Cardiac septum (tissue), 1 donor: ENCODE measurements at places on chromosomes 2 and 18. TPM values are rescaled to one million over a fixed set of nuclear protein-coding genes. Genes with fewer than 3 reads are reported as not detected.

DNA sequence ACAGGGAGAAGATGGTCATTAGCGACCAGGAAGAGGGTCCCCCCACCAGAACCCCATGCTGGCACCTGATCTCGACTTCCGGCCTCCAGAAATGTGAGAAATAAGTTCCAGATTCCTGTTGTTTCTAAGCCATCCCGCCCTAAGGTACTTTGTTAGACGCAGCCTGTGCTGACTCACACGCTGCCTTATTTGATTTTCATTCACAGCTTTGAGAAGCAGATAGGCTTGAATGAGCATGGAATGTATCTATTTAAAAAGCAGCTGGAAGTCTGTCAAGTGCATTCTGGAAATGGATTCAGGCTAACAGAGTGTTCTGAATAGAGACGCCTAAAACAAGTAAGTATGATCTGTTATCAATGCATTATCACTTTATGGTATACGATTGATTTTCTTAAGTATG lies 8.3 kb upstream of the IL1R2 start:
- no peak for DNase-seq

DNA sequence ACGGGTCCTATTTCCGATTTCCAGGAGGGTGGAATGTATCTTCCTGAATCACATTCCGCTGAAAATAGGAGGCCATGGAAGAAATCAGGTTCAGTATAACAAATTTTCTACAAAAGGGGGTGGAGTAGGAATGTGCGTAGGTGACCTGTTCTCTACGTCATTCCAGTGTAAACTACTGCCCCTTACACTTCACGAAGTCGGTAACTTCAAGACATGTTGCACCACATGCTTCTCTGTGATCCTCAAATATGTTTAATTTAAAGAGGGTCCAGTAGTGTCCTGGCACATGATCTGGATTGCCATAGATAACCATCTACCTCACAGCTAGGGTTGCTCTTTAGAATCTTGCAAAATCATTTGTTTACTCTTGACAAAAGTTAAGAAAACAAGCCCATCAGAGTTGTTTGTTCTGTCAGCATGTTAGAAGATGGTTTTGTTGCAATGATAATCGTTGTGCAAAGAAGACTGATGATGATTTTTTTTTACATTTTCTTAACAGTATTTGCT lies 7.5 kb upstream of the CPS1 start:
- no peak for DNase-seq

GRCh38 chr2:213157242-213157641 lies 5.8 kb upstream of the IKZF2 start:
- DNase-seq: no peak

DNA sequence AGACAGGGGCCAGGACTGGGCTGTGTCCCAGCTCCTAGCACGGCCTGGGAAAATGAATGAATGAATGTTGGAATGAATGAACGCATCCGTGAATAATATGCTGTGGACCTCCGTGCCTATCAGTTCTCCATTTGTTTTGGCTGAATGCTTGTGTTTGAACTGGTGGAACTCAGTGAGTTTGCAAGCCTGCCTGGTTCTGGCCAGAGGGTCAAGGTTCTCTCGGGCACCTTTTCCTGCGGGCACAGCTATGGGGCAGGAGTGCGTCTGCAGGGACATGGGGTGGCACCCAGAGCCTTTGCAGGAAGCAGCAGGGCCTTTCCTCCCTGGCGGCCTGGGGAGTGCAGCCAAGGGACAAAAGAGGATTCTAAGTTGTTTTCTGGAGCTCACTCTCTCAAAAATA lies 17.6 kb upstream of the PDIA6 start:
- no peak for DNase-seq

- DNase-seq: no peak
Measured at GRCh38 chr2:95329891-95330793, 33.0 kb downstream of the KCNIP3 start.

GRCh38 chr2:61354543-61355197 lies 116.2 kb downstream of the USP34 start:
- no peak for DNase-seq

- no peak for DNase-seq
Measured at GRCh38 chr2:80303006-80303908, 1.3 kb downstream of the LRRTM1 start.

DNA sequence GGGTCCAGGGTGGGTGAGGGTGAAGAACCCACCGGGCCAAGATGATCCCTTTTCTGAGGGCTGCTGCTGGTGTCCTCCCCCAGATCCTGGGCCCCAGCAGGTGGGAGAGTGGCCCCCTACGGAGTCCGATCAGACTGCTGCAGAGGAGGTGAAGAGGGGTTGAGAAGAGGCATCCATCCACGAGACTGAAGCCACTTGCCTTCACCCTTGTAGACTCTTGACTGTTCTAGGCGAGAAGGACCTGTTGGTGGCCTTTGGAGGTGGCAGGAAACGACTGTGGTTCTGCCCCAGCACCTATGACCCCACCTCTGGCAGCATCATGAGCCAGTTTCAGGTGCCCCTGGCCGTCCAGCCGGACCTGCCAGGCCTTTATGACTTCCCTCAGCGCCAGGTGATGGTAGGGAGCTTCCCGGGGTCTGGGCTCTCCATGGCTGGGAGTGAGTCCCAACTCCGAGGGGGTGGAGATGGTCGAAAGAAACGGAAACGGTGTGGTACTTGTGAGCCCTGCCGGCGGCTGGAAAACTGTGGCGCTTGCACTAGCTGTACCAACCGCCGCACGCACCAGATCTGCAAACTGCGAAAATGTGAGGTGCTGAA lies 1.5 kb downstream of the TET3 start:
- DNase-seq: no peak

- DNase-seq: no peak
Measured at GRCh38 chr2:166727095-166727494, 161.2 kb upstream of the XIRP2 start.

- DNase-seq: no peak
Measured at GRCh38 chr18:8996771-8997432, 105.6 kb upstream of the NDUFV2 start.

GRCh38 chr2:6946722-6947121 lies 29.5 kb downstream of the RNF144A start:
- no peak for DNase-seq

- DNase-seq: no peak
Measured at GRCh38 chr2:232563580-232563979, 13.1 kb downstream of the EIF4E2 start.

DNA sequence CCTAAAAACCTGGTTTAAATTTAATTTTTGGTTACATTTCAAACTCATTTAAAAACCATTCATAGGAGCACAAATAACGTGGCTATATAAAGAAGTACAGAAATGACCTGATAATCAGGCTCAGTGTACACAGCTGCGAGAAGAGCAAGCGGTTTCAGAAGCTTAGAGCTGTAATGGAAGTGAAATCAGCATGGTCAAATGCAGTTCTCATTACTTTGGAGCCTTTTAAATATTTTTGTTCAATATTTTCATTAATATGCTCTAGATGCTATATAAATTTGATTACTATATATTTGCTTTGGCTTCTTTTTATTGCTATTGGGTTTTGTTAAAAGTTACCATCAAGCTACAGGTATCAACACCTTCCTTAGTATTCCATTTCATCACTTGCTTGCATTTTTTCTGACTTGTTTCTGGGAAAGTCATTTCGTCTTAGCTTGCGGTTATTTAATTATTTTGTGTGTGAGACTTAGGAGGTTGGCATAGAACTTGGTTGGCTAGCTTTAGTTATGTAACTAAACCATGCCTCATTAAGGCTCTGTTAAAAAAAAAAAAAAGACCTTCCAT lies 58.7 kb downstream of the AFTPH start:
- DNase-seq: no peak

- no peak for DNase-seq
Measured at GRCh38 chr2:238999291-238999741, 151.4 kb downstream of the TWIST2 start.

- no peak for DNase-seq
Measured at GRCh38 chr2:129876541-129876940, 102.9 kb upstream of the RAB6C start.

DNA sequence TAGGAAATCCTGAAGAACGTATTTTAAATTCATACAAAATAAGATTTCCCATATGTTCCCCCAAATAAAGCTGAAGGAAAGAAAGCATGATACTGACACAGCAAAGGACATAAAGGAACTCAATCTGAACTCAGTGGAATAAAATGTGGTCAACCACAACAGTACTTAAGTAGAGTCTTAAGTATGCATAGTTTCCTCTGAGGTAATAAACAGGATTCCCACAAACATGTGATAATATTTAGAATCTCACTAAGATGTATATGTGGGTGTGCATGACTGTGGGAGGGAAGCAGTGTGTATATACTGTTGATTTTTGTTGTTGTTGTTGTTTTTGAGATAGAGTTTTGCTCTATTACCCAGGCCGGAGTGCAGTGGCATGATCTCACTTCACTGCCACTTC lies 69.3 kb downstream of the NOL10 start:
- no peak for DNase-seq

- DNase-seq: no peak
Measured at GRCh38 chr2:75870651-75871137, 160.0 kb upstream of the GCFC2 start.

GRCh38 chr18:71443706-71444480 lies 1100.2 kb downstream of the CBLN2 start:
- DNase-seq: no peak

GRCh38 chr18:26741048-26741447 lies 124.5 kb downstream of the AQP4 start:
- no peak for DNase-seq

GRCh38 chr18:28459587-28459986 lies 282.7 kb upstream of the CDH2 start:
- no peak for DNase-seq

DNA sequence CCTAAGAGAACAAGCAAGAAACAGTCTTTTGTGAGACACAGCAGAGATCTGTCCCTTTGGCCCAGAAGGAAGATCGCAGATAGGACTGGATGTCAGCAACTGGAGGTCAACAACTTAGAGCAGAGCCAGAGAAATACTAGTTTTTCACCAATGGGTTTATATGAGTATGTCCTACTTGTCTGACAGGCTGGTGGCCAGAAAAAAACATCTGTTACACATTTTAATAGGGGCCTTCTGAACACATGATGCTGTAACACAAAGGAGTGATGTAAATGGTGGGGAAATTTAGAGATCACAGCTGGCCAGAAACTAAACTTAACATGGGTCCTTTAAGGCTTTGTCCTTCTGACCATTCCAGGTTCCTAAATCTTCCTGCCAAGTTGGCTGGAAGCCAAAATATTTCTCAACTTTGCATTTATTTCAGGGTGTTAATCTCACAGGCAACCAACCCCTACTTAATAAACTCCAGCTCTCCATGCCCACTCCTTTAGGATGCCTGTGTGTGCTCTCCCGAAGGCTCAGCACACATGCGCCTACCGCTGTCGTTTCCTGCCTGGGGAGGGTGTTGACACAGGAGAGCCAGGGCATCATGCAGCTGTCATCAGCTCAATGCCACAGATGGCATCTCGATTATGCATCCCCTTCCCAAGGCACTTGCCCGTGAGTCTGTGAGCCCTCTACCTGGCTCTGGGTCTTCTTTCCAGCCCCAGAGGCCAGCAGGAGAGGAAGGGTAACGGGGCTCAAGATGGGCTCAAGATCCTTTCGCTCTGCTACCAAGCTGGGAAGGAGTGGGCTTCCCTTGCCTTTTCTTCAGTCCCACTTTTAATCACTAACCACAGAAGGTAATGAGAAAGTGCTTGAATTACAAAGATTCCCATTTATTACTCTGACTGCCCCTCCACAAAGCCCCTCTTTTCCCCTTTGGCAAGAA lies 252.5 kb downstream of the ETAA1 start:
- no peak for DNase-seq

GRCh38 chr2:233384015-233384414 lies 29.7 kb downstream of the DGKD start:
- DNase-seq: no peak

DNA sequence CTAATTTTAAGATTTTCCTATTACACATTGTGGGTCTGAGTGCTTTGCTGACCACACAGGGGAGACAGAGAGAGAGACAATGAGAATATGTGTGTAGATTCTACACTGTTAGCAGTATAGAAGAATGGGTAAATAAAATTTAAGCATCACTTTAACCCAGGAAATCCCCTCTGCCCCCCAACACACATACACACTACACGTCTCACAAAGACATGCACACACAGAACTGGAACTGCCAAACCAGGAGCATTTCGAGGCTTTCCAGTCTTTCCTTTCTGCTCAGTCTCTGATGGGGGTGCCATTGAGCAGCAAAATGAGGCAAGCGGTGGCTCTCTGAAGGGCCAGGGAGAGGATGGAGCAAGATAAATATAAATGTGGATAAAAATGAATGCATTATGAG lies 2.5 kb downstream of the MERTK start:
- no peak for DNase-seq

GRCh38 chr2:151526572-151527090 lies 116.9 kb downstream of the RIF1 start:
- DNase-seq: no peak

DNA sequence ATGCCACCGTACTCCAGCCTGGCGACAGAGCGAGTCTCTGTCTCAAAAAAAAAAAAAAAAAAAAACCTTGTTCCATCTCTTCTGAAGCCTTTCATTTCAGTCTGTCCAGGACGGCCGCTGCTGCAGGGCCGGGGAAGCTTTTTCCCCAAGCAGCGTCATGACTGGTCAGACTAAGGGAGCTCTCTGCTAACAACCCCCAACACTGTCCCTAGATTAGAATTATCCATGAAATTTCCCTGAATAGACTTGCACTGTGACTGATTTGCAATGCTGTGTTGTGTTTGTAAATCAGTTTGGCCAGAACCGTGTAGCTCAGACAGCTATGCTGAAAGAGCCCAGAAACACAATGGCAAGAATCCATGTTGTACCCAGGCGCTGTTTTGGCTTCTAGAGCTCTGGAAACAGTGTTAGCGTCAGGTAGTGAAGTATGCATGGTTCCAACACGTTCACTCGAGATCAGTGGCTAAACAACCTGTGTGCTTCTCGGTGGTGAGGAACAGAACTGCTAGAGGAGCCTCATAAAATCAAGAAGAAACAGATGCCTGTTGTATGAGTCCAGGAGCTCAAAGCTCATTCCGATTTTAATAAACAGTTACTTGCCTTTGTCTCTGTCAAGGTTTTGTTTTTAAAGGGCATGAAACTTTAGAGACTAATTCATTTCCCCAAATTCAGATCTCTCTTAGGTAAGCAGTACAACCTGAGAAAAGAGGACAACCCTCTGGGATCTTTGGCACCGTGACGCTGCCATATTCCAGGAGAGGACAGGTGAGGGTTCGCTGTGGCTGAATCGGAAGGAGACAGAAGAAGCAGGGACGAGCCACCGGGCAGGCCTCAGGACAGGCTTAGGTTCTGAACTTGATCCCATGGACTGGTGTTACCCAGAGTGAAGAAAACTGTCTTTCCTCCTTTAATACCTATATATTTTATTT lies 43.5 kb downstream of the GORASP2 start:
- no peak for DNase-seq

The PPIG gene
- 40.6 TPM for total RNA-seq

The ACADL gene
- total RNA-seq: 6.2 TPM

The GALNT13 gene
- 0.13 TPM for total RNA-seq

The ABCG5 gene
- not detected for total RNA-seq

The ABI2 gene
- total RNA-seq: 91.7 TPM

The IL37 gene
- total RNA-seq: not detected

The NPHP1 gene
- 4.8 TPM for total RNA-seq

The PAX8 gene
- 0.35 TPM for total RNA-seq

The UGT1A4 gene
- not detected for total RNA-seq

The DYNC1I2 gene
- 75.8 TPM for total RNA-seq

The DHRS9 gene
- total RNA-seq: 9.8 TPM
